ENCODE measurements at places on chromosomes 6 and 20.
A peak's percentile ranks its signal among the peaks of the same experiment; 100 is the strongest.

DNA sequence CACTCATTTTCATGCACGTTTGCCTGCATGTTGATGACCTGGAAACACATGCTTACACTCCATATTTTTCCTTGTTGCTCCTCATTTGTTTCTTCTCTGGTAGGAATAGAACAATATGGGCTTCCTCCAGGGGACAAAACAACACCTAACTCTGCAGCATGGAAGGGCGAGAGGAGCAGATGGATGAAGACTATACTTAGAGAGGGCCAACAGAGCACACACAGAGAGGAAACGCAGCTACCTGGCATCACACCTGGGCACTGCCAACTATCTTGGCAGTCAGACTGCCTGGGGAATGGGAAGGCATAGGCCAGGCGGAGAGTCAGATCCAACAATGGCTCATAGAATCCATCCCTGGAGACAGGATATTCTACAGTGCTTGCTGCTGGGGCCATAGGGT is 290.9 kb downstream of the CD83 start:
- DNase-seq = no peak

GRCh38 chr20:40687384-40688128 is 1.5 kb downstream of the MAFB start:
- DNase-seq = peak; percentile 52

DNA sequence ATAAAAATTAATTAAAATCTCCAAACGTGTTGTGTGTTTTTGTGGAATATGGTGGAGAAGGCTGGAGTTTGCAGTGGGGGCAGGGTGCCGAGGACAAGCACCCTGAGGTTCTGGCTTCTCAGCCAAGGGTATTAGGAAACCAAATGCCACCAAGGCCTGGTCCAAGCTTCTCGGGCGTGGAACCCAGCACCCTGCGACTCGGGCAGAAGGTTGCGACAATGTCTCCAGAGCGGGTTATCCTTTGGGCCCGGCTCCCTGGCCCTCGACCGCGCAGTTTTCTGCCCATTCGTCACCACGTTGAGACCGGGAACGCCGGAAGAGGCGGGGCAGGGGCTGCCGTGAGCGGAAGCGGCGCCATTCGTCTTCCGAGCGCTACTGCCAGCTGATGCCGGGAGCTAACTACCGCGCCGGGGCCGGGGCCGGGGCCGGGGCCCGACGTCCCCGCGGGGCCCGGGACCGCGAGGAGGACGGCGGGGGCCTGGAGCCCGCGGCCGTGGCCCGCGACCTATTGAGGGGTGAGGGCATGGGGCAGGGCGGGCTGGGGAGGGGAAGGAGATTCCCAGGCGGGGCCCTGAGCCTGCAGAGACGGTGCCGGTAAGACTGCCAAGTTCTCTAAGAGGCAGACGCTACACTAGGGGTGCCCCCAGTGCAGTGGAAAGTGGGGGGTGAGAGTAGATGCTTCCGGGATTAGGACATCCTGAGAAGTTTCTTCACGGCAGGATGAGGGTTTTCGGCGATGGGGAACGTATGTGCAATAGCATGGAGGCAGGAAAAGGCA is at the start of gene RRP36:
TSS of gene RRP36 (plus strand) at position 354 of the 778 bp plus-strand sequence. CDS start at position 386, 32 bp downstream.
- peak; percentile 76 for DNase-seq

DNA sequence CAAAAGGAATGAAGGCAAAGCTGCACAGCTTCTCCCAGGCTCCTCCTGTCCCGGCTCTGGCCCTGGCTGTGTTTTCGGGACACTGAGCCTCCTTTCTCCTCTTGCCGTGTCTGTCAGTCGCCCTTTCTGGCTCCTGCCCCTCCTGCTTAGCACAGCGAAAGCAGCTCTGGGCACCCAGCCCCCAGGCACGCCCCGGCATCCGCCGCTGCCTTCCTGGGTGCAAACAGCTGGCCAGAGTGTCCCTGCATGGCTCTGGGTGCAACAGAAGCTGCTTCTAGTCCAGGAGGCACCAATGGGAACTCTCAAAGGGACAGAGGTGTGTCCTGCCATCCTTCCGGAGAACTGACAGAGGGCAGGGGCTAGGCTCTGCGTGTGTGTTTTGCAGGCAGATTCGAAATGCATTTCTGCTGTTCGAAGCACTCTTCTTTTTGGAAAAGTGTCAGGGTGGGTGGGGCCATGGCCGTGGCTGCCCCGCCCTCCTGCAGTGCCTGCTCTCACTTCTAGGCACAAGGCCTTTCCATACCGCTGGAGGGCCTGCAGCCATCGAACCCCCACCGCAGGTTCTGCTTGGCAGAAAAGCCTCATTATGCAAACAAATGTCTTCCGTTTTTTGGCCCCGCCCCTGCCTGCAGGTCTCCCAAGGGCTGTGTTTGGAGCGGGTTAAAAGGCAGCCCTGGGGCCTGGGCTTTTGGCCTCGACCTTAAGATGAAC is 15.5 kb downstream of the COL9A3 start:
- no peak for DNase-seq

DNA sequence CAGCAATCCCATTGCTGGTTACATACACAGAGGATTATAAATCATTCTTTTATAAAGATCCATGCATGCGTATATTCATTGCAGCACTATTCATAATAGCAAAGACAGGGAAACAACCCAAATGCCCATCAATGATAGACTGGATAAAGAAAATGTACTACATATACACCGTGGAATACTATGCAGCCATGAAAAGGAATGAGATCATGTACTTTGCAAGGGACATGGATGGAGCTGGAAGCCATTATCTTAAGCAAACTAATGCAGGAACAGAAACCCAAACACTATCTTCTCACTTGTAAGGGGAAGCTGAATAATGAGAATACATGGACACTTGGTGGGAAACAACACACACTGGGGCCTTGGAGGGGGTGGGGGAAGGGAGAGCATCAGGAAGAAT is 529.7 kb downstream of the TBC1D32 start:
- DNase-seq = no peak
